ENCODE measurements at places on chromosomes 7 and 10.

DNA sequence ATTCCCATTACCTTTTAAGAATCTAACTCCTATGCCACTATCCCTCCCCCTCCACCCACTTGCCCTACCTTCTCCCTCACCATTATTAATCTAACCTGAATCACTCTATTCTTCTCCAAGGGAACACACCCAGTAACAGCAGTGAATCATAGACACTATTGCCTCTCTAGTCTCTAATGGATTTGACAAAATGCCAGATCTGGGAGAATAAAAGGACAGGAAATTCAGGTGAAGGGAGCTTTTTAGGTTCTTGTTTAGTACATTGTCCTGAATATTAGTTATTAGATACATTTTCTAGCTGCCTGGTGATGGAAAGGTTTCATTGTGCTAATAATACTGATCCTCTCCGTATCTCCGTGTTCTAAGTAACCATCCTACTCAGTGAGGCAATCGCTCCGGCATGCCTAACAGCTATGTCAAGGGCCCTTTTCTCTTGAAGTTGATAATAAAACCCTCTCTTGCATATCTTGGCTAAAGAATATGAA, 4.1 kb upstream of the SFR1 start:
- DNase-seq = no peak

GRCh38 chr7:8382004-8382730, 51.2 kb upstream of the NXPH1 start:
- no peak for DNase-seq

DNA sequence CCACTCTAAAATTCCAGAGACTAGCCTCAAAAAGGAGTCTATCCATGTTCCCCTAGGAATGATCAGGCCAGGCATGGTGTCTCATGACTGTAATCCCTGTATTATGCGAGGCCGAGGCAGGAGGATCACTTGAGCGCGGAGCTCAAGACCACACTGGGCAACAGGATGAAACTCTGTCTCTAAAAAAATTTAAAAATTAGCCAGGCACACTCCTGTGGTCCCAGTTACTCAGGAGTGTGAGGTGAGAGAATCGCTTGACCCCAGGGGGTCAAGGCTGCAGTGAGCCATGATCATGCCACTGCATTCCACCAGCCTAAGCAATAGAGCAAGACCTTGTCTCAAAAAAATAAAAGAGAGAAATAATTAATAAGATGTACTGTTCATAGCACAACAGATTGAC, 256.8 kb downstream of the KCND2 start:
- DNase-seq = no peak

DNA sequence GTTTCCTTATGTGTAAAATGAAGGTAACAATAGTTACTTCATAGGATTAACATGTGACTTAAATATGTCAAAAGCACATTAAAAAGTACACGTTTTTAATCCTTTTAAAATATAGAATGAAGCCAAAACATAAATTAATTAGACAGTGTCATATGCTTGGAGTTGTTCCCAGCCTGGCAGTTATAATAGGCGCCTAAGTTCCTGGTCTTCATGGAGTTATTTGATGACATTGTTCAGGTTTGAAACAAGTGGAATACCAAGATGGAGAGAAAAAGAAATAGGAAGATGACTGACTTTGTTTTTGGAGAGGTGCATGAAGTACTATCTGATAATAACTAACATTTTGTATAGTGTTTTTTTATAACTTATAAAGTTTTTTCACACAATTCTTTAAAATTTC, 67.3 kb downstream of the ZNRF2 start:
- no peak for DNase-seq

- no peak for DNase-seq
These were observed 16.9 kb upstream of the ANKRD1 start for GRCh38 chr10:90937645-90938258.
